HEK293T (cell line): ENCODE measurements at places on chromosomes 4 and X.

GRCh38 chr4:11111876-11112275 is 316.8 kb downstream of the HS3ST1 start:
- no peak for DNase-seq

DNA sequence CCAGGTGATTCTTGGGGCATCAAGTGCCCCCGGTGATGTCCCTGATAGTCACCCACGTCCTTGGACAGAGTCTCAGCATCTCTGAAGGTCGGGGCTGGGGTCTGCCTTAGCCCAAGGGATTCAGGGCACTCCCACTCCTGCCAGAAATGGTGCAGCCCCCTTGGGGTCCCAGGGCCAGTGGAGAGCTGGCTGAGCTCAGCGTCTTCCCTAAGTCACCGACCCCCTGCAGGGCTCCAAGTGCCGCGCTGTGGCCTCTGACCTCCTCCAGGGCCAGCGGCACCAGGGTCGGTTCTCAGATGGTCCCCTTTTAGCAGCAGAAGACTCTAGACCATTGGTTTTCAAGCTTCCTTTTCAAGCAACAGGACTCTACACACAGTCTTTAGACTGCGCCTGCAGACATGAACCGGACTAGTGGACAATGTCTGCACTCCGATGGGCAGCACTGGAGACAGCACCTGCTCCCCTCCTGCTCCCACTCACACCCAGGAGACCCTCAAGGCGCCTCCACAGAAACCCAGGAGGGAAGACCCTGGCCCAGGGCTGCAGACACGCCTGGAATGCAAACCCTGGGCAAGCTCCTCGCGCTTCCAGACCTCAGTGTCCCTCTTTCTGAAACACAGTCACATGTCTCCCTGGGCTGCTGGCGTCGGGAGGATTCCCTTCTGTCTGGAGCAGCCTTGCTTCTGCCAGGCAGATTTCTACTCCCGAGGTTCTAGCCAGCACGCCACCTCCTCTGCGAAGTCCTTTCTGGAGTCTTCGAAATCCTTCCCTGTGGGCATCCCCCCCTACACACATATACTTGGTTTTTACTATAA is 53.9 kb downstream of the ABLIM2 start:
- no peak for DNase-seq

DNA sequence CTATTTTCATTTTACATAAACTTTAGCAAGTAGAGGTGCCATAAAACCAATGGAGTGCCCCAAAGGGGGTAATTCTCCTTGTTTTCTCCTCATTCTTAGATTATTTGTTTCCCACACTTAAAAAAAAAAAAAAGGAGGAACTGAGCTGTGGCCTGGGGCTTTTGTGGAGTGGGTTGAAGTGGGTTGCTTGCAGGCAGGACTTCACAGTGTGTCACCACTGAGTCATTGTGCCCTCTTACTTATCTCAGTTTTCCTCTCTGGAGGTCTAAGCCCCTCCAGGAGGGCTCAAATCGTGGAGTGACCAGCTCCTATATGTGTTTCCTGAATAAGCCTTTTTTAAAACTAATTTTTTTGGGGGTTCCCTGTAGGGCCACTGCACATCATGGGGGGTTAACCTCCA is 69.0 kb downstream of the SLC16A2 start:
- DNase-seq: no peak

DNA sequence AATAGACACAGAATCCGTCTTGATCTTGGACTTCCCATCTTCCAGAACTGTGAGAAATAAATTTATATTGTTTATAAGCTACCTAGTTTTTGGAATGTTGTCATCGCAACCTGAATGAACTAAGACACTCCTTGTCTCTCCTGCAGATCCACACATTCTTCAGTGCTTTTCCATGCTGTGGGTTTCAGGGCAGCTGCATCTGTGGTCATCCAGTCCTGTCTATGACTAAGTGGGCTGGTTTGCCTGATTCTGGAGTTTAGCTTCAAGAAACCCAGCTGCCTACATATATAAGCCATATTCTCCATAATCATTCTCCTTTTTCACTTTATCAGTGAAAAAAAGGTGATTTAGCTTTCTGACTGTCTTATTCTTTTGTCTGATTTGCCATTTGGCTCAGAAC is 170.3 kb upstream of the KIT start:
- DNase-seq: no peak

- no peak for DNase-seq
These were observed 33.1 kb downstream of the SLC10A7 start for GRCh38 chr4:146488495-146489174.
